Temporal lobe (tissue), 4 donors: ENCODE measurements at places on chromosomes 3 and 15. TPM values are rescaled to one million over a fixed set of nuclear protein-coding genes. Genes with fewer than 3 reads are reported as not detected.

The BCL6 gene
- total RNA-seq = 14.0 TPM

The DPH6 gene
- total RNA-seq = 9.3 TPM

The GOLGA6A gene
- not detected for total RNA-seq

The ACAP2 gene
- total RNA-seq = 115 TPM

The PCYT1A gene
- total RNA-seq = 15.5 TPM

The TMEM42 gene
- 4.7 TPM for total RNA-seq
